ENCODE measurements at places on chromosomes 2 and 18.

DNA sequence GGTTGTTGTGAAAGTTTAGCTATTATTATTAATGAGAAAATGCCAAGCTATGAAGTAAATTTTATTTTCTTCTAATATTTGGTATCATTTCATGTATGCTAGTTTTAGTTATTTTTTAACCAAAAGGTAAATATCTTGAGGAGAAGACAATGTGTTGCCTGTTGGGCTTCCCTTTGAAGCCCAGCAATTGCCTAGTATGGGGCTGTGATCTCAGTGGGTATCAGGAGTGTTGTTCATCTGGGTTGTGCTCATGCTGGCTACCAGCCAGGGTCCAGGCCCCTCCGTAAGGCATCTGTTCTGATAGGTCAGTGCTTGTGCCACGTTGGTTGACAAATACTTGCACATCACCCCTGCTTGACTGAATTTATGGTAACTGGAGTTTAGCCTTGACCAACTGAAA lies 38.0 kb upstream of the DARS1 start:
- DNase-seq = no peak

GRCh38 chr2:33322612-33323011 lies 153.8 kb upstream of the RASGRP3 start:
- no peak for DNase-seq

DNA sequence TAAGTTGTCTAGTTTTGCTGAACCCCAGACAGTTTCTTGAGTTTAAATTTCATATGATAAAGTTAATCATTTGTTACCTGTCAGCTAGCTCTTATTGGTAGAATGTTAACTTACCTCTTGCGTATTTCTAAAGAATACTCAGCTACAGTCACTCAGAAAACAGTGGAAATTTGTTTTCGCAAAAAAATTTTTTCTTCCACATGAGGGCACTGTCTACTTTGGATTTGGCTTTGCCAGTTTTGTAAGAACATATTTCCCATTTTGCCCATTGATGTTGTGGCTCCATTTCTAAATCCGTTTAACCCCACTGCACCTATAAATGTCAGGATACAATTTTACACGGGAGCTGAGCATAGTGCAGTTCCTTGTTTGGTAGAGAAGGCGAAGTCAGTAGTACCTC lies 19.1 kb upstream of the GCFC2 start:
- DNase-seq = no peak

DNA sequence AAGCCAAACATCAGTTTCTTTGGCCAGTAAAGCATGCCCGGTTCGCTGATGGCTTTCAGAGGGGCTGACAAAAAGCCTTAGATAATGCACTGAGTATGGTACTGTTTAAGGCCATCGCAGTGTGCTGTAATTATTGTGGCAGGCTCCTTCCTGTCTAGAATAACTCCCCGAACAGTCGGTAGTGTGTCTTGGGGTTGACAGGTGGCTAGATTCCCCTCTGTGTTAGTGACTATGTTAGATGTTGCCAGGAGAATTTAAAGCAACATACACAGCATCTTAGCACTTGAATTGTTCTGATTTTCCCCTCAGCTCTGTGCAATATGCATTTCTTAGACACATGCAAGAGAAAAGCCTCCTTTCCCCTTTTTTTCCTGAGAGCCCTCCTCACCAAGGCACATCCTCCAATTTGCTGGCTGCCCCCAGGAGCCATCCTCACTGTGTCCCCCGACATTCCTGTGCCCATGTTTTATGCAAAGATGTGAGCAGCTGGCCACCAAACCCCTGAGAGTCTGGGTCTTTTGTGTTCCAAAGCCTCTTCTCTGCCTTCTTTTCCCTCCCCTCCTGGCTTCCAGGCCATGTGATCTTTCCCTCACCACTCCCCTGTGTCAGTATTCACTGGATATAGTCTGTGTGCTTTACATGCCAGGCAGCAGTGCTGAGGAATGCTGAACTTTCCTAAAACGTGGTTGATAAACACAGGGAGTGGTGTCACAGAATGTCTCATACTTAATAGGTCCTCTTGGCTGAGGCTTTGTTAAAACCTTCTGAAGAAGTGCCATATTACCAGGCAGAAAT lies 331.5 kb downstream of the HRH4 start:
- no peak for DNase-seq

DNA sequence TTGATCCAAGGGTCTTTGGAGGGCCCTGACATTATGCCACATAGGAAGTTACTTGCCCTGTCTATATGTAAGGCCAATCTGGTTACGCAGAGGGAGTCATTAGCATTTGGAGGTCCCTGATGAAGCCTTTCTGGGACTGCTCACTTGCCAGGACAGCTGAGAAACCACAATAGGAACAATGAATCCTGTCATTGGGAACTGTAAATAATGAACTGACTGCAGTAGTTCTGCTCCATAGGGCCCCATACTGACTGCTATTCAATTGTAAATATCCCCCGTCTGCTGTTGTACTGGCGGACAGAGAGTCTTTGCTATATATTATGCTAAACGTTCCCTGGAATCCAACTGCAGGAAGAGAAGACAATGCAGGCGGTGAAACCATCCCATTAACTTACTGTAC lies 149.4 kb upstream of the DCC start:
- no peak for DNase-seq

DNA sequence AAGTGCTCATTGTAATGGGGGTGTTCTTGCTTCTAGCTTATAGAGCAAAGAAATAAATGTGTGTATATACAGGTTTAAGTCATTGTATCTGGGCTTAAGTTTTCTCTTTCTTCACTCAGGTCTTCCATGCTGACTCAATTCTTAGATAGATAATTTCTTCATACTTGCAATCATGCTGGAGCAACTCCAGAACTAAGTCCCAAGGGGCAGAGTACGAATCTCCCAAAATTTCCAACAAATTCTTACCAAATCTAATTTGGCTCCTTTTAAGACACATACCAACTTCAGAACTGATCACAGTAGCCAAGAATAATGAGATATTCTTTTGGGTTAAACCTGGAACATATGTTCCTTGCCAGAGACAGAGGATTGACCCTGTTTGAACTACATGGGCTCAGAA lies 4.3 kb upstream of the SPAG16 start:
- DNase-seq = no peak

GRCh38 chr2:102703748-102704147 lies 58.1 kb upstream of the TMEM182 start:
- no peak for DNase-seq

GRCh38 chr2:86042256-86043168 lies 63.2 kb downstream of the POLR1A start:
- DNase-seq = no peak

GRCh38 chr2:203341741-203342310 lies 13.6 kb downstream of the ABI2 start:
- no peak for DNase-seq

All from cortex of kidney (tissue), 1 donor.